ENCODE measurements at places on chromosomes 2 and 18. TPM values are rescaled to one million over a fixed set of nuclear protein-coding genes. Genes with fewer than 3 reads are reported as not detected.

The PRKAG3 gene
- not detected for total RNA-seq

GRCh38 chr18:67525328-67526099 is 9.0 kb upstream of the DSEL start:
- DNase-seq, result peak; percentile 55

GRCh38 chr2:236748801-236749200 is 179.2 kb downstream of the ACKR3 start:
- peak; percentile 34 for DNase-seq

- no peak for DNase-seq
These were observed 136.5 kb downstream of the TFCP2L1 start for GRCh38 chr2:121148481-121148880.

The PARD6G gene
- total RNA-seq, result 4.2 TPM

The SLC66A3 gene
- total RNA-seq, result 6.7 TPM

- DNase-seq, result no peak
These were observed 14.1 kb downstream of the C18orf63 start for GRCh38 chr18:74329688-74330205.

- no peak for DNase-seq
These were observed 130.6 kb downstream of the CLIP4 start for GRCh38 chr2:29245742-29246382.

The ERICH2 gene
- total RNA-seq, result not detected

DNA sequence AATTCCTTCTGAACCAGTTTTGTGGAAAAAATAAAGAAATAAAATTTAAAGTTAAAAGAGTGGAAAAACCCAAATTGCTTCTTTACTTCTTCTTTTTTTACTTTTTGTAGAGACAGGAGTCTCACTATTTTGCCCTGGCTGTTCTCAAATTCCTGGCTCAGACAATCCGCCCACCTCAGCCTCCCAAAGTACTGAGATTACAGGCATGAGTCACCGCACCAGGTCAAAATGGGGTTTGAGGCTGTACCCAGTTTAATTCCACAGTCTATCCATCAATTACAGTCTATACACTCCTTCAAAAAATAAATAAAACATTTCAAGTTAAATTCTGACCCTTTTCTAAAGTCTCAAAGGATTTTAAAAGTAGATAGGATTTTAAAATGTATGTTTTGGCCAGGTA is 120.3 kb downstream of the FAM161A start:
- no peak for DNase-seq

- DNase-seq, result peak; percentile 76
These were observed 17.0 kb upstream of the CIDEA start for GRCh38 chr18:12236934-12237832.

GRCh38 chr2:199850218-199850717 is 724 bp downstream of the FTCDNL1 start:
- no peak for DNase-seq

The SCLY gene
- 11.9 TPM for total RNA-seq

The PROKR1 gene
- not detected for total RNA-seq

The CMPK2 gene
- total RNA-seq, result 6.8 TPM

Data from heart left ventricle (tissue), 16 donors.